CD4-positive, alpha-beta T cell treated with Interleukin-10 for 1 hour (primary cell): ENCODE measurements at places on chromosomes 2 and 18.
A peak's percentile ranks its signal among the peaks of the same experiment; 100 is the strongest.

- peak; percentile 6 for DNase-seq
Measured at GRCh38 chr2:203177361-203177760, 61.5 kb upstream of the CYP20A1 start.

DNA sequence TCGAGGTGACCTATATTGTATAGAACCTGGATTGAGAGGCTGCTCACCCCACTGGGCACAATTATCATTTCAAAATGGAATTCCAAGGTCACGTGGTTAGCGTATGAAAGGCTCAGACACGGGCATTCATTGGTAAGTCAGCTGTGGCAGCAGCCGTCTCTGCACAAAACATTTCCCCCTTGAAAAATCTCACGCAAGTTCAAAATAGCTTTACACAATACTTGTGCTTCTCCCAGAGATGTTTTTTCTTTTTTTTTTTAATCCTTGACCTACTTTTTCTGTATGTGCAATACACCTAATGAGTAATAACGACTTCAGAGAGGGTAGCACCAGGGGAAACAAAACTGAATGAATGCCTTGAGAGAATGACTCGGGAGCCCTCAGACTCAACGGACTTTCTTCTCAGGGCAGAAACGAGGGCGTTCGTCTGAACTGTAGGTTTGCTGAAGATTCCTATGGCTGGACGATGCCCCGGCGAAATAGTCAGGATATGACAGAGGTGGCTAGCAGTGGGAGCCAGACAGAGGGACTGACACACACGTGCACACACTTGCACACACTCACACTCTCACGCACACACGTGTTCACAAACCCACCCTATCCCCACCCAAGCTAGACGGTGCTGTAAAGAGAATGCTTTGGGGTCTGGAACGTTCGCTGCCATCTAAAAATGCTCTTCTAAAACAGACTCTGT lies 77.8 kb downstream of the PDCL3 start:
- DNase-seq: no peak

DNA sequence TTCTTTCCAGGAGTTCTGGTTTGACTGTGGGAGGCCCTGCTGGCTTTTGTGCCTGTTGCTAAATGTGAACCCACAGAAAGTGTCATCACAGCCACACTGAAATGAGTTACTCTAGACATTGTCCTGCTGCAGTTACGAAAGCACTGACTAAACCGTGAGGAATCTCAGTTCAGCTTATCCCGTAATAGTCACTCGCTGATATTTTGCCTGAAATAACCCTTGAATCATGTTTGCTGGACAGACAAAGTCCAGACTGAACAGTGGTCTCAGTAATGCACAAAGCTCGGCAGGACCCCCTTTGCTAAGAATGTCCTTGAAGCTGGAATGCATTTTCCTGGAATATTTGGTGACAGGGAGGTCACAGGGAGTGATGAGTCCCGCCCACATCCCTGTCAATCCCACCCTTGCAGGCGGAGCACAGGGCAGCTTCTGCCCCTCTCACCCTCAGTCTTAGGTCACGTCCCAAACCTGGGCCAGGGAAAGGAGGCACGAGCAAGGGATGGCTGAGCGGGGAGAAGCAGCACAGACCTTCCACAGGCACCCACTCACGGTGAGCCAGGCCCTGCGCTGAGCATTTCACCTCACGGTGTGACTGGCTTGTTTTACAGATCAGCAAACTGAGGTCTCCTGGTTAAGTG lies 53.4 kb downstream of the ADI1 start:
- no peak for DNase-seq

DNA sequence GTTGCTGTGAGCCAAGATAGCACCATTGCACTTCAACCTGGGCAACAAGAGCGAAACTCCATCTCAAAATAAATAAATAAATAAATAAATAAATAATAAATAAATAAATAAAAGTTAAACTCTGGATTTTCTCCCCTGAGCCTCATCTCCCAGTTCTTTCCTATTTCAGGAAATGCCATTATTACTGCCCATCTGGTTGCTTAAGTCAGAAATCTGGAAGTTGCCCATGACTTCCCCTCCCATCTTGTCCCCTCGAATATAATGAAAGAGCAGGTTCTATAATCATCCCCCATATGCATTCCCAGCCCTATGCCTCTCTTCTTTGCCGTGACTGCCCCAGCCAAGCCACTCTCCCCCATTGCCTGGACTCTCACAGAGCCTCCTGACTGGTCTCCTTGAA lies 4.2 kb upstream of the PSD4 start:
- no peak for DNase-seq

GRCh38 chr2:209314653-209315052 lies 109.2 kb upstream of the MAP2 start:
- DNase-seq: no peak

DNA sequence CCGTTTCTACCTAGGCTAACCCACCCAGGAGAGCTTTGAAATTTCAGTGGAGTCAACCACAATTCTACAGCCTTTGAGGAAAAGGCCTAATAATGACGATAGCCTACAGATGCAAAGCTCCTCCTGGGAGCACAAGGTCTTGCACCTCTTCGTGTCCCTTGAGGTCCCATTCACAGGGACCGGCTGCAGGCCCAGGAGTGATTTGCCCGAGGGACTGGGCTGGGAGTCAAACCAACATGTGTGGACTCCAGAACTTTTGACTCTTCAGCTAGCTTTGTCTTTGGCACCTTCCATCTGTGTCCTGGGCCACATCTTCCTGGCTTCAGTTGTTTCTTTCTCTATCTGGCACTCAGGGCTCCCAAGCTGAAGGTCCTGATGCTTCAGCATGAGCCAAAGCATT lies 76.5 kb downstream of the SMAD7 start:
- no peak for DNase-seq

- DNase-seq: no peak
Measured at GRCh38 chr2:20682167-20682920, 15.4 kb downstream of the GDF7 start.
